Stimulated activated naive CD4-positive, alpha-beta T cell (primary cell): ENCODE measurements at places on chromosomes 11 and 22.

GRCh38 chr11:69925366-69926196 is 106.4 kb upstream of the FGF3 start:
- DNase-seq: no peak

DNA sequence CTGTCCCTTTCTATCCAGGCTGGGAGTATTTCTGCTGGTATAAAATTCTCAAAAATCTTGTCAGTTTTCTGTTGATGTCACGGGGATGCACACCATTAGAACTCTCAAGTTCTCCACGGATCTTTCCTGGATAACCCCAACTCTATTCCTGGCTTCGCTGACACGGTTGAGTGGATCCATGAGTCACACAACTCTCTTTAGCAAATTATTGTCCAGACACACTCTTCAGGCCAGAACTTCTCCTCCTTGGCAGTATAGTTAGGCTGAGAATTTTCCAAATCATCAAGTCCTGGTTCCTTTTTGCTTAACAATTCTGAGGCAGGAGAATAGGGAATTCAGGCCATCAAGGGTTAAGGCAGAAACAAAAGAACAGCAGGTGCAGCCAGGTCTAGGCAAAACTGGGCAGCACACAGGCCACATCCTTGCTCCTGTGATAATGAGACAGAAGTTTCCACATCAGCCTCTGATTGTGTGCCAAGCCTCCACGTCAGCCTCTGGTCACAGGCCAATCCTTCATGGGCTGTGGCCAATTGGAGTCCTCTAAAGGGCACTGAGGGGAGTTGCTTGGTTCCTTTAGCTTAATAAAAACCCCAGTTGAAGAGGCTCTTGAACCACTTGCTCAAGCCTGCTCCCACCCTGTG is 5.7 kb upstream of the ACAT1 start:
- no peak for DNase-seq

DNA sequence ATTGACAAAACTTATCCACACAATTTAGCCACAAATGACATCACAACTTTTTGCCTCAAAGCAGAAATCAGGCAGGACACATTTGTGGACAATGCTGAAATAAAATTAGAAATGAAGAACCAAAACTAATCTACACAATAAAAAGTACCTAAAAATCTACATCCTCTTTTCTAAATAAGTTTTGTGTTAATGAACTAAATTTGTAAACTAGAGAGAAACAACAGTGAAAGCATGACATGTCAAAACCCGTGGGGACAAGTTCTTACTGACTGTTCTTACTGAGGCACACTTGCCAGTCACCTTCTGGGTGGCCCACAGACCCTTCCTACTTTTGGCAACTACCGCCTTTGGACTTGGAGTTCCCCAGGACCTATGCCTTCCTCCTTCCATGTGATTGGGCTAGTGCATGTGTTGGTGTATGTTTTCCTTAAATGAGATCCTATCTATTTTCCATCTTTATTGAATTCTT is 60.7 kb upstream of the MUC15 start:
- no peak for DNase-seq

DNA sequence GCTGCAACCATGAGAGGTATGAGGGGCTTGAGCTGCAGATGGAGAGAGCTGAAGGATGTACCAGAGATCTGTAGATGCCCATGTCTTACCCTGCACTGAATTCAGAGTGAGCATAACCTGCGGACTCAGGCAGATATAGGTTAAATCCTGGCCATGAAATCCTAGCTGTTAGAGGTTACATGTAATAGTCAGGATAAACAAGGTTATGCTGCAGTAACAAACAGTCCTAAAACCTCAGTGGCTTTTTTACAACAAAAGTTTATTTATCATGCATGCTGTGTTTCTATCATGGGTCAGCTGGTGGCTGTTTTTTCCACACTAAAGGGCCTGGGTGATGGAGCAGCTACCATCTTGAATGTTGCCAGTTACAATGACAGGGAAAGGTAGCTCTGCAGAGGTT is 69.8 kb downstream of the LHFPL7 start:
- no peak for DNase-seq

GRCh38 chr11:1728931-1729691 is 21.3 kb downstream of the IFITM10 start:
- DNase-seq: no peak

DNA sequence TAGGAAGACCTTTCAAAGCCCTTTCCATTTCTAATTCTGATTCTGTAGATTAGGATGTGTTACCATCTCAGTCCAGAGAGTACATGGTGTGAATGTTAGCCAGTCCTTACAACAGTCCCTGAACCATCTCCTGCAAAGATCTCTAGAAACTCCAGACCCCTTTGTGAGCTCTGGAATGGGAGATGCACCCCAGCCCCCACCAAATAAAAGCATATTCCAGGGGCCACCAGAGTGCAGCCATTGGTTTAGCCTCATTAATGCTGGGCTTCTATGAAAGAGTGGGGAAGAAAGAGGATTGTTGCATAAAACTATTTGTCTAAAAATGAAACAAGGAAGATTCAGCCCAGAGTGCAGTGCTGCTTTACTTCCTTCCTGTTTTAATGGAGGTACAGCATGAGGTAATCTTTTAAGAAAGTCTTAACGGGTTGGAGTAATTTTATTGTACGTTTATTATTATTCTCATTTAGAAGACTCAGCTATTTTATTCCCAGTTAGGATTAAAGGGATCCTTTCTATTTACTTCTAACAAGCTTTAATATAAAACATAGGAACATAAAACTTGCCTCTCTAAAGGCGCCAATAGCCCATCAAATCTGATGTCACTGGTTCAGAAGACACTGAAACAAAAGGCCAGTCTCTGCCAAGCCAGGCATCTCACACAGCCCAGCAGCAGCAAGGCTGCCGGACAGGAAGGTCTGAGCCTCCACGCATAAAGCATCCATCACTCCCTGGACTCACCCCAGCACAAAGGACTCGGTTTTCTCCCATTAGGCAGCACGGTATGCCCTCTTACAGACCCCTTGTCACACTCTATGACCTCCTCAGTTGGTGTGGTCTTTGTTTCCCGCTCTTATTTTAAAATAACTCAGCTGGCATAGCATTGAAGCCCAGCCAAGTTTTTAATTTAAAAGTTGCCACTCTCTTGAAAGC is 203.9 kb upstream of the BLID start:
- DNase-seq: no peak

DNA sequence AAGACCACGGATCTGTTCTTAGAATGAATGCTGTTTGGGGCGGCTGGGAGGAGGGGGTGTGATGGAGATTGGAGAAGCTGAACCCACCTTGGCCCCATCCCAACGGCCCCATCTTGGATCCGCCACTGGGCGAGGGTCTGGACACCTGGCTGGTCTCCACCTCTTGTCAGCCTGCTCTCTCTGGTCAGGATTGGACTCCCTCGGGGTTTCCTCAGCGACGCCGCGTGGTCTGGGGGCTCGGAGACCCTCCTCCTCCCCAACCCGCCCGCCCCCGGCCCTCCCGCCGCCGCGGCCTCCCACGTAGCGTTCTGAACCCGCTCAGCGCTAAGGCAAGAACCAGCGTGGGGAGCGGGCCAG is 4.3 kb upstream of the FLI1 start:
- DNase-seq: no peak

- no peak for DNase-seq
Observed at GRCh38 chr11:9330387-9331384, 16.3 kb upstream of the TMEM41B start.

- DNase-seq: no peak
Observed at GRCh38 chr22:41181349-41182241, 23.5 kb upstream of the L3MBTL2 start.

- DNase-seq: no peak
Observed at GRCh38 chr11:80424012-80424695, 983.3 kb upstream of the TENM4 start.

- no peak for DNase-seq
Observed at GRCh38 chr11:1301220-1302000, 8.0 kb downstream of the TOLLIP start.

- no peak for DNase-seq
Observed at GRCh38 chr11:34907934-34908593, 8.1 kb downstream of the APIP start.

GRCh38 chr11:61163714-61164605 is 2.7 kb upstream of the VPS37C start:
- DNase-seq: no peak

DNA sequence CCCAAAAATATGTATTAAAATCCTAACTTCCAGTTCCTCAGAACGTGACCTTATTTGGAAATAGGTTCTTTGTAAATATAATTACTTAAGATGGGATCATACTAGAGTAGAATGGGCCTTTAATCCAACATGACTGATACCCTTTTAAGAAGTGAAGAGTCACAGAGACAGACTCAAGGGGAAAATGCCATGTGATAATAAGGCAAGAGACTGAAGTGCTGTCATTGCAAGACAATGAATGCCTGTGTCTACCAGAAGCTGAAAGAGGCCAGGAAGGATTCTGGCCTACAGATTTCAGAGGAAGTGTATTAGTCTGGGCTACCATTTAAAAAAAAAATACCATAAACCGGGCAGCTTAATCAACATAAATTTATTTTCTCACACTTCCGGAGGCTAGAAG is 85.9 kb upstream of the LRRC55 start:
- no peak for DNase-seq

GRCh38 chr11:93084727-93085505 is 112.9 kb downstream of the SLC36A4 start:
- no peak for DNase-seq

GRCh38 chr22:22657712-22658111 is 13.3 kb downstream of the GGTLC2 start:
- DNase-seq: no peak

- DNase-seq: no peak
Observed at GRCh38 chr11:78020246-78020645, 2.8 kb downstream of the KCTD14 start.

DNA sequence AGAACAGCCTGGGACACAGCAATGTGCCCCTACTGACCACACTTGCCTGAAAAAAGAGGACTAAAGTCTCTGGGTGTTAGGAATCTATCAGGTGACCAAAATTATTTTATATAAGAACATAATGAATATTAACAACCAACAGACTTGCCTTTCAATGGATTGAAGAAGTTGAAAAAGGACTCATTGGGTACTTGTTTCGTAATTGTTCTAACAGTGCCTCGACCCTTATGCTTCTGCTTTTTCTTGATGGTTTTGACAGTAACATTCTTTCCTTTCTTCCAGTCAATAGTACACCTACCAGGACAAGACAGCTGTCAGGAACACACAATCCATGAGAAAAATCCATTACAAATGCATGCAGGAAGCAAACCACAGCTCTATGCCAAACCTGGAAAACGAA is 29.0 kb upstream of the PHLDA2 start:
- DNase-seq: no peak

- DNase-seq: no peak
Observed at GRCh38 chr11:45366619-45367190, 80.6 kb upstream of the SYT13 start.

DNA sequence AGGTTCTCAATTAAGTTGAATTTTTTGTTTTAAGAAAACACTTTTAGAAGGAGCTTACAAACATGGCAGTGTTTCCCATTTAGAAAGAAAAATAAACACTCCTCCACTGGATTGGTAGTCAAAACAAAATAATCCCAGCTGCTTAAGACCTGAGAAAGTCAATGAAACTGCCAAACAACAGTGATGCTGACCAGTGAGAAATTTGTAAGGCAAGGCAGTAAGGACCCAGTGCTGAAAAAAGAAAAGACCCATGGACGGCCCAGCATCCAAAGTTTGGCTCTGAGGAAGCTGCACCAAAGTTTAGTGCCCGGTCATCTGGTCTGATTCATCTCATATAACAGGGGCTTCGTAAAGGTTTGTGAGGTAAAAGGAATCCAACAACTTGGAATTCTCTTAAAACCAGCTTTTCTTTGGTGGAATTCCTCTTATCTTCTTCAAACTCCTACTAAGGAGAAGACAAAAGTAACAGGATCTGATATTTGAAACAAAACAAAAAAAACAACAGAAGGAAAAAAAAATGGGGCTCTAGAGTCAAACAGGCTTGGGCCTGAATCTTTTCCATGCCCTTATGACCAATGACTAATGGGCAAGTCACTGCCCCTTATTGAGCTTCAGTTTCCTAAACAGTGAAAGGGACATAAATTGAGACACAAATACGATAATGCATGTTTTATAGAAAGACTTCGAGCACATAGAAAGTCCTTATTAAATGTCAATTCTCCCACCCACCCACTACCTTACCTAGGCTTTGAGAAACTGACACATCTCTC is 383.0 kb upstream of the NARS2 start:
- no peak for DNase-seq

GRCh38 chr11:121550247-121551030 is 97.7 kb upstream of the SORL1-AS1 start:
- no peak for DNase-seq

DNA sequence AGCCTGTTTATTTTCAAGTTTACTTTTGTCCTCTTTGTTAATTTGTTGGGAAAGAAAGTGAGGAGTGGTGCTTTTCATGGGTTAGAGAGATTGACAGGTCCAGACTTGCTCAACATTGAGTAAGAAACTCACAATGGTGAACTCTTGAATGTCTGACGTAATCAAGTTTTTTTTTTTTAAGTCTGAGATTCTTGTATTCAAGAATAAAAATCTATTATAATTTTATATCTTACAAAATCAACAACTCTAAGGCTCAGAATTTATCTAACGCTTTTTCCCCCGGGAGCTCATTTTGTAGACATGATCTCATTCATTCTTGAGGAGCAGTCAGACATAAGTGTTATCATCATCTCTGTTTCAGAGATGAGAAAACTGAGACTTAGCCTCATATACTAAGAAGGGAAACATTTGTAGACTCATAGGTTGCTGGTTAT is 39.1 kb upstream of the SPTBN2 start:
- DNase-seq: no peak

GRCh38 chr11:44058275-44058674 is 7.8 kb upstream of the ACCS start:
- no peak for DNase-seq

GRCh38 chr11:2394818-2395105 is 5.8 kb upstream of the TSSC4 start:
- DNase-seq: no peak

DNA sequence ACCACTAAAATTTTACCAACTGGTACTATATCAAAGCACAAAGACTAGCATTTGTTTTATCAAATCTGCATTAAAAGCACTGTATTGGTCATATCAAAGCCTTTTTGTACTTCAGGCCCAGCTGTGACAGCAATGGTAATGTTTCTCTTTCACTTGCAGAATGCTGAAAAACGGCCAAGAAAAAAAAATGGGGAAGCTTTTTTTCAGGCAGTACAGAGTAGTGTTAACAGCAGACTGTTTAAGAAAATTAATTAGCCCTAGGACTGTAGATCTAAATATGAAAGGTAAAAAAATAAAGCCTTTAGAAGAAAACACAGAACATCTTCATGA is 33.3 kb downstream of the DENND5A start:
- no peak for DNase-seq

DNA sequence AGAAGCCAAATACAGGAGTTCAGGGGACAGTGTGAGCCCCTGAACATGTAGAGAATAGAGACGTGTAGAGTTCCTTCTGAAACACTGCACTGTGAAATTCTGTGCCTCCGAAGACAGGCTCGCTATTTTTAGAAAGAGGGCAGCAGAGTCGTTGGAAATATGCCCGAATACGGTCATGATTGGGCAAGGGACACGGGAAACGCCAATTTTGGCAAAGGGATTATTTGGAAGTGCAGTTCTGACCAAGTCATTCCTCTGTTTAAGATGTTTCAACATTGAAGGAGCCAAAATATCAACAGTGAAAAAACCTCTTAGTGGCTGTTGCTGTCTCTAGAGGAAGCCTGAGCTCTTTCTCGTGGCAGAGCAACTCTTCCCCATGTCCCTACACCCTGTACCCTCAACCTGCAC is 9.5 kb upstream of the CBX6 start:
- DNase-seq: no peak
